Pancreas (tissue), 10 donors: ENCODE measurements at places on chromosomes 5 and 9.

DNA sequence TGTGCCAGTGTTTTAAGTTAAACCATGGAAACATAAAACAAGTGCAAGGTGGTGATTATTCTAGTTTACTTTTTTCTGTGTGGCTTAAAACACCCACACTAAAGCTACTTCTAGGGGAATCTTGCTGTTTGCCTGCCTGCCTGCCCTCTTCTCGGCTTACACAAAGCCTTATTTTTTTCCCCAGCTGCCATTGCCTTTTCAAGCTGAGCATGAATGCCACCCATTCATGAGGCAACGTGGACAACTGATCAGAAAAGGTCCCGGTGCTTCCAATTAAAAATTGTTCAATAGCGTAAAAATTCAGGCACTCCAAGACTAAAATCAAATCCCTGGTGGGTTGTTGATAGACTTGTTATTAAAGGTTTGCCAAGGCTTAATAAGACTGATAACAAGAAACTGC, 401.4 kb downstream of the TMEM161B start:
- no peak for DNase-seq

GRCh38 chr5:180097926-180098325, 26.4 kb upstream of the RNF130 start:
- no peak for DNase-seq

GRCh38 chr9:38162332-38163211, 93.5 kb upstream of the SHB start:
- DNase-seq, result no peak

DNA sequence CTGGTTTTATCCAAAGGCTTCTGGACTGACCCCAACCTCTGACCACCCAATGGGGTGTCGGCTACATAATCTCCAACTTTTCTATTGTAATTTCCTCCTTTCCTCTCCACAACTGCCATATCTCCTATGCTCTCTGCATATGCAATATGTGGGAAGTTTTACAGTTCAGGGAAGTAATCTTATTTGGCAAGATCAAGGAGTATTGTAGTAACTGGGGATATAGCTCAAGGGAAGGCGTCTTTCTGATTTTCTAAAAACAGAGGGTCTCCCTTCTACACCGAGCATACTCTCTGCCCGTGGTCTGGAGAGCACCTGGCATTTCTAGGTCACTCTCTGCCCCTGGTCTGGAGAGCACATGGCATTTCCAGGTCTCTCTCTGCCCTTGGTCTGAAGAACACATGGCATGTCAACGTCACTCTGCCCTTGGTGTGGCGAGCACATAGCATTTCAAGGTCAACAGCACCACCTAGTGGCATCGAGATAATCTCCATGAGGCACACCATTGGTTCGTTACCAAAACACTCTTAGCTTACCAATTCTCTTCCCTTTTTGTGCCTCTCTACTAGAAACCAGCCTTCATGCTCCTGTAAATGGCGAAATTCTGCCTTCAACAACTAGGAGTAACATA, 616.4 kb upstream of the NUDT12 start:
- DNase-seq, result peak; percentile 36

- no peak for DNase-seq
Measured at GRCh38 chr5:124301850-124302249, 444.6 kb downstream of the ZNF608 start.

GRCh38 chr5:24439465-24439864, 205.3 kb downstream of the CDH10 start:
- no peak for DNase-seq
